Activated T-cell treated with anti-CD3 and anti-CD28 coated beads, Interleukin-2, amount 50 U/mL, for 4 hours (primary cell): ENCODE measurements at places on chromosomes 12 and 14. TPM values are rescaled to one million over a fixed set of nuclear protein-coding genes. Genes with fewer than 3 reads are reported as not detected.
A peak's percentile ranks its signal among the peaks of the same experiment; 100 is the strongest.

Gene MYH6
- total RNA-seq: not detected

Gene IRF2BPL
- 32.7 TPM for total RNA-seq

Gene MORN3
- 0.60 TPM for total RNA-seq

Gene ESR2
- total RNA-seq: 4.4 TPM

Gene SLC5A8
- total RNA-seq: not detected

Gene GABARAPL1
- 6.3 TPM for total RNA-seq

Gene CFAP54
- 0.24 TPM for total RNA-seq

Gene DDN
- 0.57 TPM for total RNA-seq

Gene MMP19
- not detected for total RNA-seq

DNA sequence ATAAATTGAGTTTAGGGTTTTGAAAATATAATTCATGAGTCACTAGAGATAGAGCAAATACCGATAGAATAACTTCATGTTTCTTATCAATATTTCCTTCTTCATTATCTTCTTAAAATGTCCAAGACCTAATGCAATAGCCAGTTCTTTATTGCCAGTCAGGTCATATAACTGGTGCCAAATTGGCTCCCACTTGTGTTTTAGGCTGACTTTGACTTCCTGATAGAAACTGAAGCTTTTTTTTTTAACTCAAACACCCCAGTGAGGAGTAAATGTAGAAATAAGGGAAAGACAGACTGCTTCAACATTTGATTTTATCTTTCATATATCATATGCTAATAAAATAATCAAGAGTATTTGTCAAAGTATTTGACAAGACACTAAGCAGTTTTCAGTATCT, 80.7 kb downstream of the ARMH4 start:
- DNase-seq: no peak

DNA sequence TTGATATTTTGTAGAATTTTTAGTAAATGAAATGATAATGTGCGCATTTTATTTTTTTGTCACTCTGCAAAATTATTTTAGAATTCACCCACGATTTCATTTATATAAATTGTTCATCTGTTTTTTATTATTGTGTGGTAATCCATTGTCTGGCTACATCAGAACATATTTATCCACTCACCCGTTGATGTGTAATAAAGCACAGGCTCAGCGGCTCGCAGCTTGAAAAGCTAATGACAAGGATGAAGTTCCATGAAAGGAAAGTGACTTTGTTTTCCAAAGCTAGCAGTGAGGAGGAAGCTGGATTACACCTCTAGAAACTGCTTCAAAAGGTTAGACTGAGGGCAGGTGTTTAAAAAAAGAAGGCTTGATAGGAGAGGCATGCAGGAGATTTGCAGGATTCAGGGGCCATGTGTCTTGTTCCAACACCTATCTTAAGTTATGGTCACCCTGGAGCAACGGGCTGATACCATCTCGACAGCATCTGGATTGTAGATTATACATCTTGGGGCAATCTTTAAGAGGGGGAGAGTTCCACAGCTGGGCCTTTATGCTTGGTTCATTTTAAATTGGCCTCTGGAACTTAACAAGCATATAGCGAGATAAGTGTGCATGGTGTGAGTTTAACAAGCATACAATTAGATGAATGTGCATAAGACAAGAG, 194.1 kb downstream of the TMTC3 start:
- no peak for DNase-seq

- DNase-seq: no peak
These were observed 212.2 kb downstream of the KIF26A start for GRCh38 chr14:104350463-104351185.

GRCh38 chr12:116766285-116766684, 28.2 kb downstream of the RNFT2 start:
- no peak for DNase-seq

- no peak for DNase-seq
These were observed 349.8 kb downstream of the ZFP36L1 start for GRCh38 chr14:68442828-68443629.

DNA sequence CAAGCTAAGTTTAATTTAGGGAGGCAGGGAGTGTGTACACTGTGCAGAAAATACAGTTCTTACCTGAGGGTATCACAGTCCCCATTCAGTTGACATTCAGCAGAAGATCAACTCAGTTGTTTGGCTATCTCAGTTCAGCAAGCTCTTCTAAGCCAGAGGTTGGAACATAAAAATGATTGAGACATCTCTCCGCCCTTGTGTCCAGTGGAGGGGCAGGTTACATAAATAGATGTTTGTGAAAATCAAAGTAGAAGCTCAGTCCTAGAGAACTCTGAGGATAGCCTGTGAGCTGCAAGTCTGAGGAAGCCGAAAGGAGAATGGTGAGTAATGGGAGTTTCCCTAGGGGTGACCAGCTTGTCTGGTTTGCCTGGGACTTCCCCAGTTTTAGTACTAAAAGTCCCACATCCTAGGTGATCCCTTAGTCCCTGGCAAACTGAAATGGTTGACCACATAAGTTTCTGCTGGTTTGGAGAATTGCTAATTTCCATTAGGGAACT, 251.4 kb upstream of the ATP2B1 start:
- DNase-seq: no peak

- DNase-seq: peak; percentile 56
These were observed 51.6 kb downstream of the PLEKHG3 start for GRCh38 chr14:64755781-64756221.

- DNase-seq: no peak
These were observed 7.7 kb downstream of the SLC7A7 start for GRCh38 chr14:22807432-22808087.

- no peak for DNase-seq
These were observed 114.8 kb upstream of the LHX5 start for GRCh38 chr12:113586461-113586860.

DNA sequence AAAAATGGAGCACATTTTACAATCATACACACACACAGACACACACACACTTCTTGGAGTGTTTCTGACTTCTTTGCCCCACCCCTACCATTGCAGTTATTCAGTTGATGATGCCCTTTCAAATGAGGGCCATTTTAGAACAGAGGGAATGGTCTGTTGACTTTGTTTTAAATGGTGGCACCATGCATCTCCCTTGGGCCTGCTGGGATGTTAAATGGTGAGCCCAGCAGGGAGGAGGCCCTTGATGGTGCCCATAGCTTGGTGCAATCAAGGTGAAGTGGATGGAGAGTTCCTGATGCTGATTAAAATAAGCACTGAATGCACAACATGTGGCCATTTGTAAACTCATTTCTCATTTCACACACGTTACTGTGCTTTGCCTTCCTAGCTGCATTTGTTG, 13.3 kb downstream of the C12orf75 start:
- no peak for DNase-seq

GRCh38 chr14:44531658-44532057, 24.6 kb upstream of the FSCB start:
- DNase-seq: no peak

- DNase-seq: no peak
These were observed 54.8 kb upstream of the TSPAN9 start for GRCh38 chr12:3022411-3022810.

DNA sequence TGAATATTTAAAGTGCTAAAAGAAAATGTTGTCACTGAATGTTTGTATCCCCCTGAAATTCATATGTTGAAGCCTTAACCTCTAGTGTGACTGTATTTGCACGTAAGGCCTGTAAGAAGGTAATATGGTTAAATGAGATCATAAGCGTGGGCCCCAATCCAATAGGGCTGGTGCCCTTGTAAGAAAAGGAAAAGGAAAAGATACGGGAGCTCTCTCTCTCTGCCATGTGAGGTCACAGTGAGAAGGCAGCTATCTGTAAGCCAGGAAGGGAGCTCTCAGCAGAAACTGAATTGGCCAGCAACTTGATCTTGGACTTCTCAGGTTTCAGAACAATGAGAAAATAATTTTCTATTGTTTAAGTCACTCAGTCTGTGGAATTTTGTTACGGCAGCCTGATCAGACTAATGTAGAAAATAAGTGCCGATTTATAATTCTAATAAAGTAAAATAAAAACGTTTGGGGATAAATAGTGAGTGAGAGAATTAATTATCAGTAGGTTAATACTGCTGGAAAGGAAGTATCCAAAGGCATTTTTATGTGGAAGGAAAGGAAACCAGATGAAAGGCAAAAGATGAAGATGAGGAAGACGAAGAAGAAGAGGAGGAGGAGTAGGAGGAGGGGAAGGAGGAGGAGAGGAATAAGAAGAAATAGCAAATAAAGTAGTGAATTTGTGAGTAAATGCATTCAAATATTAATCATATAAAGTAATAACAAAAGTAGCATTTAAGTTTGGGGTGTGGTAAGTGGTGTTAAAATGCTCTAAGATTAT, 188.5 kb upstream of the KRR1 start:
- no peak for DNase-seq

DNA sequence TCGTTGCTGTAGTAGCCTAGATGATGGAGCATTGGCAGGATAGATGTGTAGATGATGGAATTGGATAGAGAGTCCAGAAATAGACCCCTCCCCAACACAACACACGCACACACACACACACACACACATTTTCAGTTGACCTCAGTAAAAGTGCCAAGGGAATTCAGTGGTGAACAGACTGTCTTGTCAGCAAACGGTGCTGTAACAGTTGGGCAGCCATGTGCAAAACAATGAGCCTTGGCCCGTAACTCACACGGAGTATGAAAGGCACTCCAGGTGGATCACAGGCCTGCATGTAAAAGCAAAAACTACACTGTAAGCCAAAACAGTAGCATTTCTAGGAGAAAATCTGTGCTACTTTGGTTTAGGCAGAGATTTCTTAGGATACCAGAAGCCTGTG, 87.8 kb downstream of the DDX51 start:
- DNase-seq: no peak

GRCh38 chr14:49553892-49554291, 32.3 kb downstream of the RPS29 start:
- no peak for DNase-seq

DNA sequence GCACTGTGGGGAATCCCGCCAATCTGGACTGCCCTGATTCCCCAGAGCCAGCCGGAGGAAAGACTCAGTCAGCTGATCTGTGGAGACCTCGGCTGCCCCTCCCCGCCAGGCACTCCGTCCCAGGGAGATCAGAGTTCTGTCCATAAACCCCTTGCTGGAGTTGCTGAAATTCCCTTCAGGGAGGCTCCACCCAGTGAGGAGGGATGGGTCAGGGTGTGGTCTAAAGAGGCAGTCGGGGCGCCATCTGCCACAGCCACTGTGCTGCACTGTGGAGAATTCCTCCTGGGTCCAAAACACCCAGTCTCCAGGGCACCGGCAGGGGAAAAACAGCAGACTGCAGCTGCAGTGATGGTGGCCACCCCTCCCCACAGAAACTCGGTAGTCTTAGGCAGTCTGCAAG, 1922.3 kb upstream of the FLRT2 start:
- no peak for DNase-seq

DNA sequence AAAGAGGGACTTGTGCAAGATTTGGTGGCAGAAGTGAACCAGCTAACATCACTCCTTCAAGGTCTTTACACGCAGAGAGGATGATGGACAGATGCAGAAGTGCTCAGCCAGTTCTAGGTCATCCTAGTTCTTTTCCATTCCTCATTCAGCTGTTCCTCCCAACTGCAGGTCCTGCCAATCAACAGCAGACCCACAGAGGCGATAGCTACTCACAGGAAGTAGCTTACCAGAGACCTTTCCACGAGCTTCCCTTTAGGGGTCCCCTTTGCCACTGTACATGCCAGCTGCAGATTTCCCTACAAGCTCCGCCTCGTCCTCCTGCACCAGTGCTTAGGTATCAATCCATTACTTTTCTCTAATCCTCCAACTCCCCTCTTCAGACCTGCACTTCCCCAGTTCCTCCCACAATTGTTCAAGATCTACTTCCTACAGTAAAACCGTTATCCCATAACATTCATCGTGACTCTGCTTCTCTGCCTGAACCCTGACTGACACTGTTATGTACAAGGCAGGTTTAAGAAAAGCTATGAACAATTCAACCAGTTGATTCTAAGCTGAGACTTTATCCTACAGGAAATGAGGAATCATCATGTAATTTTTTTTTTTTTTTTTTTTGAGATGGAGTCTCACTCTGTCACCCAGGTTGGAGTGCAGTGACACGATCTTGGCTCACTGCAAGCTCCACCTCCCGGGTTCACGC, 22.5 kb downstream of the RECQL start:
- DNase-seq: no peak

GRCh38 chr12:75790219-75790618, 241.4 kb downstream of the PHLDA1 start:
- no peak for DNase-seq

GRCh38 chr12:113909776-113910420, 56.2 kb downstream of the RBM19 start:
- DNase-seq: no peak

DNA sequence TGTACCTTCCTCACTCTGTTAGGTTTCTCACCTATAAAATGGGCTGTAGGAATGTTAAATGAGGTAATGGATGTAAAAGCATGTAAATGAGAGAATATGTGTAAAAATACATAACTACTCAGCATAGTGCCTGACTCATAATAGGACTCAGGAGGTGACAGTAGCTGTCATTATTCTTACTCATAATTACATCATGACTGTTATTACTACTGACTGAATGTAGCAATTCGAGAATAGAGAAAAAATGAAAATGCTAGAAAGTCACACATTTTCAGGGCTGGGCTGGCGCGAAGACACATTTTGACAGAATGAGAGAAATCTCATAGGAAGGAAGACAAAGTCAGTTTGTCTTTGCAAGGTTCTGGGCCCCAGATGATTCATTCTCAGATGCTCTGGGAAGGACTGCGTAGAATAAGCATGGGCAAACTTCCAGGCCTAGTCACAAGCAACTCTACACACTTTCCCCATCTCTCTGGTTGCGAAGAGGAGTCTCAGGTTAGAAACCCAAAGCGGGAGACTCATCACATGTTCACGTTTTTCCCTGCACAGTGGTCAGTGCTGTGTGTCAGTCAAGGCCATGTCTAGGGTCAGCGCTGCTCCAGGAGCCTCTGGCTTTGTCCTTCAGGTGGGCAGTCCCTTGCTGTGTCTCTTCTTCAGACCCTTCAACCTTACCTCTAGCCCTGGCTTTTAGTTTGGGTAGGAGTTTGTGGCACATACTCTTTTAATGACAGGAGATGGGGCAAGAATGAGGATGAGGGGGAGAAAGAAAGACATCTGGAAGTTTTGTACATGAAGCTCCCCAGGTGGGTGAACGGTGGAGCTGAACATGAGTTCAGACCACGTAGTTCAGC, 8.4 kb downstream of the GPRC5A start:
- no peak for DNase-seq

- DNase-seq: no peak
These were observed 131.9 kb downstream of the DAAM1 start for GRCh38 chr14:59320361-59320760.

GRCh38 chr12:124318278-124319020, 23.6 kb downstream of the RFLNA start:
- no peak for DNase-seq
